SW 1271 (cell line): ENCODE measurements at places on chromosomes 3 and 15.

DNA sequence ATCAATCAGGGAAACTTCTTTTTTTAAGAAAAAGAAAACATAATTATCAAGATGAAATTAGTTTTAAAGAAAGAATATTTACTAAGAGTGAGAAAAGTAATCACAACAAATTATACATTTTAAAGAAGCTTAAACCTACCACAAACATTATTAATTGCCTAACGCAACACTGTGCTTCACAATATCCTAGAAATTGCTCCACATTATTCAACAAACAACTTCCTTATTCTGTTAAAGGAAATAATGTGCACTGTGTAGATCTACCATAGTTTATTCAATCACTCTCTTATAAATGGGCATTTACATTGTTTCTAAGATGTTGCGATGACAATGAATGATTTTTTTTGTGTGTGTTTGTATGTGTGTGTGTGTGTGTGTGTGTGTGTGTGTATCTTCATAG lies 525.9 kb upstream of the KCNMB2 start:
- no peak for DNase-seq

DNA sequence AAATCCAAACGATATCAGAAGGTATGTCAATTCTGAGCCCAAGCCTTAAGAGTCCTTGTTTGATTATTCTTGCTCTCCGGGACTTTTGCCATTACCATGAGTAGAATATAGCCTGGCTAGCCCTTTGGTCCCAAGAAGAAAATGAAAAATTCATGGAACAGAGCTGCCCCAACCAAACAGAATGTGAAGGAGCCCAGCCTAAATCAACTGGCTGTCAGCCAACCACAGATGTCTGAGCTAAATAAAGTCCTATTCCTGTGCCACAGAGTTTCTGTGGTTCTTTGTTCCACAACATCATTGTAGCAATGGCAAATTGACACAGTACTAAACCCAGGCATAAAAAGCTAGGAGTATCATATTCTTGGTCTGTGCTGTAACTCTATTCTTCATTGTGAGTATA lies 185.2 kb downstream of the CPNE4 start:
- DNase-seq, result no peak

- no peak for DNase-seq
These were observed 36.1 kb downstream of the SCN5A start for GRCh38 chr3:38613426-38613825.

DNA sequence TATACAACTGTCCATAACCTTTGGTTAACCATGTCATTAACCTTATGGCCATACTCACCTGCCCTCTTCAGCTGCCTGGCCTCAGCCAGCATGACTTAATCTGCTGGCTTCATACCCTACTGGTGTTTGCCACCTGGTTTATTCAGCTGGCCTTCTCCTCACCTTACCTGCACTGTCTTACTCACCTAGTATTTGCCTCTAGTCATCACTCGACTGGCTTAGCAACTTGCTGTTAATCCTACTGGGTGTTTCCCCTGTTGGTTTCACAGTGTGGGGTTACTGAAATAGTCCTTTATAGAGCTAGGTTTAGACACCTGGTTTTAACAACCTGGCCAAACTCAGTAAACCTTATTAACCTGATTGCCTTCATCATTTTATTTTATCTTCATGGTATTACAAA lies 96.4 kb downstream of the IL12A start:
- DNase-seq, result no peak

- DNase-seq, result no peak
These were observed 344.0 kb upstream of the LMCD1 start for GRCh38 chr3:8157640-8158039.

GRCh38 chr15:90887037-90887481 lies 2.8 kb downstream of the FES start:
- no peak for DNase-seq

DNA sequence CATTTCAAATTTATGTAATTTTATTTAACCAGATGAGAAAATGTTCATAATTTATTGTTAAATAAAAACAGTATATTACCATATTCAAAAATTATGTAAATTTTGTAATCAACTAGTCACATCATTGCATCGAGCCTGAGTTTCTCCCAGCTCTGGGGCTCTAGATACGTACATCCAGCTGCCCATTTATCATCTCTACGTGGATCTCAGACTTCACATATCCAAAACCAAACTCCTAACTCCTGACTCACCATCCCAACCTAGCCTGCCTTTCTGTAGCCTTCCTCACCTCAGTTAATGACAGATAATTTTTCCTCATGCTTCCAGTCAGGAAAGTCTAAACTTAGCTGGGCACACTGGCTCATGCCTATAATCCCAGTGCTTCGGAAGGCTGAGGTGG lies 194.8 kb downstream of the SSR3 start:
- DNase-seq, result no peak

GRCh38 chr3:10867384-10867783 lies 51.4 kb downstream of the SLC6A11 start:
- DNase-seq, result no peak

- DNase-seq, result no peak
These were observed 104.8 kb upstream of the HERC1 start for GRCh38 chr15:63938486-63939061.

GRCh38 chr3:113374078-113374477 lies 67.2 kb downstream of the CFAP44 start:
- DNase-seq, result no peak

- no peak for DNase-seq
These were observed 427.3 kb downstream of the MFSD1 start for GRCh38 chr3:159229116-159229680.

DNA sequence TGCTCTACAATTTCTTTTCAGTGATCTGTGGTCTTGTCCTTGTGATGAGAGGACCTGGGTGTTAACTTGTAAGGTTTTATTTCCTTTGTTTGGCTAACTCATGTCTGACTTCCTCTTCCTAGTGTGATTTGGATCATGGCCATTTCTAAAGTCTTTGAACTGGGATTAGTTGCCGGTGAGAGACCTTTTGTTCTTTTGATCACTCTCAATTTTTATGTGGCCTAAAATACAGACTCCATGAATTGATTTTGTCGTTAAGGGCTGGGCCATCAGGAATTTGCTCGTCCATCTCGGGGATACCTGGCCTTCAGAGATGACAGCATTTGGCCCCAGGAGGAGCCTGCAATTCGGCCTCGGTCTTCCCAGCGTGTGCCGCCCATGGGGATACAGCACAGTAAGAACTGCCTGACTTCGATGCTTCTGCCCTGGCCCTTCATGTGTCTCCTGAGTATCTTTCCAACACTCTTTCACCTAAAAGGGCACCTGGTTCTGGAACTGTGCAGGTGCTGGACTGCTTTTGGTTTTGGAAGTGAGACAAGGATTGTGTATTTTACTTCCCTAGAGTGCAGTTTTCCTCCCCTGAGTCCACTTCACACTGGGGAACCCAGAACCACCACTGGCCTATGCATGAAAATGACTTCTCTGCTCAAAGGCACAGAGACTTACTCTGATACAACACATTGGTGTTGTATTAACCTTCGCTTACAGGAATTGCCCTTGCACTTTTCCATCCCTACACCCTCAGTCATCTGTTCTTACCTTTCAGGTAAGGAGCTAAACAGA lies 13.1 kb upstream of the LRRC2 start:
- no peak for DNase-seq

GRCh38 chr15:81030301-81030750 lies 29.6 kb downstream of the TLNRD1 start:
- DNase-seq, result no peak

- DNase-seq, result no peak
These were observed 23.4 kb upstream of the SLC41A3 start for GRCh38 chr3:126107203-126107939.

DNA sequence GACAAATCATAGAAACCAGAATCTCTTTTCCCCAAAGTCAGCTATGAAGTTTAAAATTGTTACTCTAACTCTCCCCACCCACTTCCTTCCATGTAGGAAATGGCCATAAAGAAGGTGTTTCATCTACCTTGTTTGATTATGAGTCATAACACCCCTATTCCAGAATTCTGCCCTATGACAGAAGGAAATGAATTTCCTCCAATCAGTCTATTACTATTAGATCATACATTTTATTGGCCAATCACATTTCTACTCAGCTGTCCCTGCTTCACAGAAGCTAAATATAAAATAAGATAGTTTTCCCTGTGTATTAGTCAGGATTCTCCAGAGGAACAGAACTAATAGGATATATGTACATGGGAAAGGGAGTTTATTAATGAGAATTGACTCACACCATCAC lies 102.1 kb downstream of the TGFBR2 start:
- DNase-seq, result no peak

- DNase-seq, result no peak
These were observed 75.8 kb upstream of the LEKR1 start for GRCh38 chr3:156750191-156750873.

- no peak for DNase-seq
These were observed 245.0 kb downstream of the ZMAT3 start for GRCh38 chr3:178826435-178827123.

GRCh38 chr3:182524711-182525401 lies 268.4 kb upstream of the ATP11B start:
- no peak for DNase-seq

- no peak for DNase-seq
These were observed 51.9 kb downstream of the PBRM1 start for GRCh38 chr3:52633786-52634185.

DNA sequence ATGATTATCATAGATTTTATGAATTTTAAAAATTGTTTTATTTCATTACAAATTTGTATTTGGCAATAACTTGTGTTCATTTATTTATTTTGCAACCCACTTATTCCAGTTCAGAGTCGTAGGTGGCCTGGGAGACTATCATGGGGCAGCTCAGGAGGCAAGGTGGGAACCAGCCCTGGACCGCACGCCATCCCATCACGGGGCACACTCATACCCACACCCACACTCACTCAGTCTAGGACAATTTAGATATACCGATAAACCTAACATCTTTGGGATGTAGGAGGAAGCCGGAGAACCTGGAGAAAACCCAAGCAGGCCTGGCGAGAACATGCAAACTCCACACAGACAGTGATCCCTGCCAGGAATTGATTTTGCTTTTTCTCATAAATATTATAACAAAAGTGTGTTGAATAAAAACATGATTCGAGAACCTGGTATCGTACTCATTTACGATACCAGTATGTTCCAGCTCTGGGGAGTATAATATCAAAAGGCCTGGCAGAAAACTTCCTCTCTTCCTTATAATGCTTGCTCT lies 205.3 kb downstream of the NFKBIZ start:
- DNase-seq, result no peak

DNA sequence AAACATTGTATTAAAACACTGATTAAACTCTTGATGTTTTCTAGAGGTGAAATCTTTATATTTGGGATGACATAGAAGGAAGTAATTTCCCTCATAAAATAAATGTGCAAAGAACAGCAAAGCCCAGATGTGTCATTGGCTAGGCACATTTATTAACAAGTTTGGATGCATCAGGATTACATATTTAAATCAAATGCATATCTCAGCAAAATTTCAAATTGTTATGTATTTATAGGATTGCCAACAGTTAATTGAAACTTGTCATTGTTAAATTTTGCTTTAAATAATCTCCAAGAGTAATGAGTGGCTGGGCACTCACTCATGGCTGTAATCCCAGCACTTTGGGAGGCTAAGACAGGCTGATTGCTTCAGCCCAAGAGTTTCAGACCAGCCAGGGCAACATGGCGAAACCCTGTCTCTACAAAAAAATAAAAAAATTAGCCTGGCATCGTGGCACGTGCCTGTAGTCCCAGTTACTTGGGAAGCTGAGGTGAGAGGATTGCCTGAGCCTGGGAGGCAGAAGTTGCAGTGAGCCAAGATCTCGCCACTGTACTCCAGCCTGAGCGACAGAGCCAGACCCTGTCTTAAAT lies 28.2 kb downstream of the ARIH1 start:
- no peak for DNase-seq

DNA sequence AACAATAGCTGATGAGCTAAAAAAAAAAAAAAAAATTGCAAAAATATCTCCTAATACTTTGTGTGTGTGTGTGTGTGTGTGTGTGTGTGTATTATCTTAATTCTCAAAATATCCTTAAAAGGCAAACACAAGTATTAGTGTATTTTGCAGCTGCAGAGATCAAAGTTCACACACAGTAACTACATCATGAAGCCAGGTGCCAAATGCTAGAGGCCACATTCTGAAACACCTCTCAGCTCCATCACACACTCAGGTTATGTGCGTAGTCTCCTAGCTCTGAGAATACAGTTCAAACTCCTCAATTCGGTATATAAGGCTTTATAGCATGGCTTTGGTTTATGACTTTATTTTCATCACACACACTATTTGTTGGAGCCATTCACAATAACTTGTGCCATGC lies 33.5 kb upstream of the PPARG start:
- DNase-seq, result no peak

GRCh38 chr3:115975353-115975752 lies 352.0 kb downstream of the GAP43 start:
- DNase-seq, result no peak

DNA sequence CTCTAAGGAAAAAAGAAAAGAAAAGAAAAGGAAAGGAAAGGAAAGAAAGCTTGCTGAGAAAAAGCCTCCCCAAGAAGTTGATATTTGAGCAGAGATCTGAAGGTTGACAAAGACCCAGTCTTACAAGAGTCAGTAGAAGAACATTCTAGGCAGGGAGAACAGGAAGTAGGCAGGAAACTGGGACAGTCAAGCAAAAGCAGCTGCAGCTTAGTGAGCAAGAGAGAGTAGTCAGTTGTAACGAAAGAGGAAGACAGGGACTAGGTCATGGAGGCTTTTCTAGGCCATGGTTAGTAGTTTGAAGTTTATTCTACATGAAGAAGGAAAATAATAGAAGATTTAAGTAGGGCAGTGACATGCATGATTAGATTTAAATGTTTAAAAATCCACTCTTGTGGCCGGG lies 31.8 kb upstream of the KLHL6 start:
- no peak for DNase-seq

DNA sequence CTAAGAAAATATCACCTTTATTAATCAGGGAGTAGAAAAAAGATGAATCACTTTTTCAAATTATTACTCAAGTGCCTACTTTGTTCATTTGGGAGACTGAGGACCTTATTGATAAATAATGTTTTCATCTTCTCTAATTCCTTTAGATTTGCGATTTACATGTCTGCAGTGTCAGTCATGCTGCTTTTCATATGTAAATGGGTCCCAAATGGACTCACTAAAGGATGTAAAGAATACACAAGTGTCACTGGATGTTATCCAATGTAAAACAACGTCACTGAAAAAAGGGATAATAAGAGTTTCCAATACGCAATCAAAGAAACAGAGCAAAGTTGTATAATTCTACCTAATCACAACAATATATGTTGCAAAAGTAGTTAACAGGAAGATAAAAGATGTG lies 84.9 kb downstream of the TFDP2 start:
- no peak for DNase-seq

DNA sequence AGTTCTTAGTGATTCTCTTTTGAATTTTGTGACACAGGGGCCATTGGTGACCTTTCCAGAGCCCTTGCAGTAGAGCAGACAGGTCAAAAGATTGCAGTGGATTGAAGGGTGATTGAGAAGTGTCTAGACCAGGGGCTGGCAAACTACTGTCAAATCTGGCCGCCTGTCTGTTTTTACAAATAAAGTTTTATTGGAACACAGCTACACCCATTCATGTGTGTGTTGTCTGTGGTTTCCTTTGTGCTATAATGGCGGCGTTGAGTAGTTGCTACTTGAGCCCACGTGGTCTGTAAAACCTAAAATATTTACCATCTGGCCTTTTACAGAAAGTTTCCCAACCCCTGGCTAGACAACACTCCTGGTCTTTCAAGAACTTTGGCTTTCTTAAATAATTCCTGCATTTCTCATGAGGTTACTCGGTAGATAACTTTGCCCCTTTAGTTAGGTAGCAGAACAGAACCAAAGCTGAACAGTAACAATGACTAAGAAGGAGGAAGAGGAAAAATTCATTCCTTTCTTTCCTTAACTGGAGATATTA lies 265.1 kb upstream of the NR2E3 start:
- no peak for DNase-seq
